ENCODE measurements at places on chromosomes 11 and 22. TPM values are rescaled to one million over a fixed set of nuclear protein-coding genes. Genes with fewer than 3 reads are reported as not detected.

The MMP8 gene
- total RNA-seq, result 0.37 TPM

The OR52H1 gene
- total RNA-seq, result not detected

DNA sequence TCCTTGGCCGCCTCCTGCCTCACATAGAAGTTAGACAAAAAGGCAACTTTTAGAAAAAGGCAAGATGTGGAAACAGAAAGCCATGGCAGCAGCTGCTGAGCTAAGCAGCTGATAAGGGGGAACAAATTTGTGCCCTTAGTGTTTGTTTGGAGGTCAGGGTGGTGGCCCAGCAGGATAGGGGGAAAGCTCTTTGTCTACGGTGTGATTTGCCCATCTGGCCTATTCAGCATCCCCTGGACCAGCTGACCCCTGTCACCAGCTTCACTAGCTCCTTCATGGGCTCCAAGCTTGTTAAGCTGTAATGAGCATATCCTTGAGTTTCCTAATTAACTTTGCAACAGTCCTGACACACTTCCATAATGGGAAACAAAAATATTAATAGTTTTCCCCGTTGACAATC, 5.9 kb upstream of the ME3 start:
- DNase-seq, result no peak
- no peaks in the 10 kb centered on the region for H3K36me3 ChIP-seq
- H3K4me1 ChIP-seq, result no peaks in the 10 kb centered on the region
- H3K27me3 ChIP-seq, result no peaks in the 10 kb centered on the region

The TRIM29 gene
- total RNA-seq, result 11.2 TPM

The PTPMT1 gene
- total RNA-seq, result 120 TPM

- H3K27me3 ChIP-seq, result no peaks in the 10 kb centered on the region
- H3K4me1 ChIP-seq, result no peaks in the 10 kb centered on the region
- no peak overlapping the region for H3K27ac ChIP-seq
- no peaks in the 10 kb centered on the region for H3K36me3 ChIP-seq
Observed at GRCh38 chr11:46725338-46726205, 6.6 kb downstream of the F2 start.

DNA sequence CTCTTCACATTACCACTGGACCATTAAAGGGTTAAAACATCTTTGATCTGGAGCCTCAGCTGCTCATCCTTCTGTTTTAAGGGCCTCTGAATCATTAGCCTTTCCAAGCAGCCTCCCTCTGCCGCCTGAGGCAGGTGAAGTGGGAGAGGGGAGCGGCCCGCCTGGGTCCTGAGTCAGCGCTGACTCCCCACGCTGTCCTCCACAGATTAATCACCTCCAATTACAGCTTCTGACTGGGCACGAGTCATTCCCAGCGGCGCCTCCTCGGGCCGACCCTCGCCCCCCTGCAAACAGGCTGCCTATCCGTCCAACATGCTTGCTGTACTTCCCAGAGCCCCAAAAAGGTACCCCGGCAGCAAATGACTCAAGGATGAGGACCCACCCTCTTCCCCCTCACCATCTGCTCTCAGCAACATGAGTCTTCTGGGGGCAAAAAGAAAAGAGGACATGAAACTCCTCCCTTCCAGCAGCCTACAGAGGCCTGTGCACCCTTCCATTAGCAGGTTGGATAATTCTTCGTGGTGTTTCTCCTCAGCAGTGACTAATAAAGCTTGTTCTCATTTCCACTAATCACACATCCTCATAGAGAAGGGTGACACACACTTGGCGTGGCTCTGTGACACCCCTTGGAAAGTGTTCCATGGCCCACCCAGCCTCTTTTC, 44.3 kb upstream of the JAM3 start:
- no peak overlapping the region for H3K27ac ChIP-seq
- peaks cover 14% of the 10 kb centered on the region for H3K27me3 ChIP-seq
- no peaks in the 10 kb centered on the region for H3K36me3 ChIP-seq
- DNase-seq, result no peak
- no peaks in the 10 kb centered on the region for H3K4me1 ChIP-seq

DNA sequence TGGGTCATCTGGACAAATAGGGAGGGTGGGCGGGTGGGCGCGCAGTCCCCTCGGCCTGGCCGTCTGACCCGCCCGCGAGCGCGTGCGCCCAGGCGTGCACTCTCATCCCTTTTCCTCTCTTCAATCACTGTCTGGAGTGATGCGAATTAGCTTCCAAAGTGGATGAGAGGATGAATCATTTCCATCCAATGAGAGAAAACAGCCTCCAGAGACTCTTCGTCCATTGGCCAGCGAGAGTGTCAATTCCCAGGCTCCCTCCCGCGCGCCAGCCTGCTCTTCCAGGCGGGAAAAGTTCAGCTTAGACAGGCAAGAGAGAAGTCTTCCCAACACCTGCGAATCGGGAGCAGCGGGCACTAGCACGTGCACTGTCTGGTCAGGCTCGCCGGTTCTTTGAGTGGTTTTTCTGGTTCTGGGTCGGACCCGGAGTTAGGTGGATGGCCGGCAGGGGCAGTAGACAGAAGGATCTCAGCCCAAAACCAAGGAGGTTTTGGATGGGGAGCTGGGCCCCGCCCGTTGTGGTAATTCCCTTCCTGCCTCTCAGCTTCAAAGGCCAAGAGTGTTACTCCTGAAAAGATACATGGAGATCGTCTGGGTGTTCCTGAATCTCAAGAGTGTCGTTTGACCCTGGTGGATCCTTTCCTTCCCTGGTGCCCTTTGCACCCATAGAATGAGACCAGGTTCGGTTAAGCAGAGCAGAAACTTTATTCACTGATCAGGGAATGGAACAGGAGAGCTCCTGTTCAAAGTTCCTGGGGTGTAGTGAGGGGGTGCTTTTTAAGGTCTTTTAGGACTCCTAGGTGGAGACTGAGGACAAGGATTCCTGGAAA, 33.4 kb upstream of the GLYATL1 start:
- peaks cover 5% of the 10 kb centered on the region for H3K4me1 ChIP-seq
- no peaks in the 10 kb centered on the region for H3K27me3 ChIP-seq
- H3K36me3 ChIP-seq, result no peaks in the 10 kb centered on the region
- peak; percentile 84 for DNase-seq

The ANO5 gene
- 7.3 TPM for total RNA-seq

DNA sequence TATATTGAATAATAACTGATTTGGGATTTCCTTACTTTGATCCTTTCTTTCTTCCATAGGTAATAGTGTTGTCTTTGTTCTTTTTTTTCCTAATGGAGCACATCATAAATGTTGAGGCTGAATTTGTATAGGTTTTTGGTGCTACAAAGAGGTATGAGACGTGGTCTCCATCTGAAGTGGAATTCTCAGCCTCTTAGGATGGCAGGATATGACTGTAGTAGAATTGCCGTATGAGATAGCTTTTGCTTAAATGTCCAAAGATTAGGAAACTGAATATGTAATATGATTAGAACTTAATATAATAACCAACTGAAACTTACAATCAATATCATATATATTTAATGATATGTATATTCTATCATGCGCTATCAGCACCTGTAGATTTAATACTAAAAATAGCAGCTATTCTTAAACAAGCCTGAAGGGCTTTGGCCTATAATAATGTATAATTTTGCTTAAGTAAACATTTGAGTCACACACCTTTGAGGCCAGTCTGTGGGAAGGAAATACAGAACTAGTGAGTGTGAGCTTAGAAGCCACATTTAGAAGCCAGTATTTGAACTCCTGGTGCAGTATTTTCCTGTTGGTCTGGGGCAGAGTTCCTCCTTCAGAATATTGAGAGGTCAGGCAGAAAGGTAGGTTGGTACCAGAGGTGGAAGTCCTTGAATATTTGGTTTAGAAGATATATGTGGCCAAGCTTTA, 62.6 kb downstream of the SWAP70 start:
- no peak overlapping the region for H3K4me3 ChIP-seq
- no peaks in the 10 kb centered on the region for H3K4me1 ChIP-seq
- no peaks in the 10 kb centered on the region for H3K27me3 ChIP-seq
- no peaks in the 10 kb centered on the region for H3K36me3 ChIP-seq
- DNase-seq, result peak; percentile 21

DNA sequence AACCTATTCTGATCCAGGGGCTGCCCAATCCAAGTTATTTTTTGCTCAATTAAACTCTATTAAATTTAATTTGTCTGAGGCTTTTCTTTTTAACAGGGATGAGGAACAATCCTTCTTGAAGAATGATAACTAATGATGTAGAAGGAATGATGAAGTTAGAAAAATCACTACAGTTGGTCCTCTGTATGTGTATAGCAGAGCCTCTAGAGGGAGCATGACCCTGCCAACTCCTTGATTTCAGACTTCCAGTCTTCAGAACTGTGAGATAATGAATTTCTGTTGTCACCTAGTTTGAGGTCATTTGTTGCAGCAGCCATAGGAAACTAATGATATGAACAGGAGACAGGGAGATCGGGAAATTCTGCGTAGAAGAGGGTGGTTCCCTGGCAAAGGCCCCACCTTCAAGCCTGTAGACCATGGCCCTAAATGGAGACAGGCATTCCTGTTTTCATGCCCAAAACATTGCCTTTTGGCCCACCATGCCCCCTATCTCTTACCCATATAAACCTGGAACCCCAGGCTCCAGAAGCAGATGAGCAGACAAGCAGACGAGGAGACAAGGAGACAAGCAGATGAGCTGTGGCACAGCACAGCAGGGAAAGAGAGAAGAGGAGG, 7.7 kb upstream of the QSER1 start:
- H3K4me3 ChIP-seq, result no peak overlapping the region
- no peaks in the 10 kb centered on the region for H3K36me3 ChIP-seq
- no peaks in the 10 kb centered on the region for H3K4me1 ChIP-seq
- no peak overlapping the region for H3K27ac ChIP-seq
- DNase-seq, result peak; percentile 42

GRCh38 chr11:17012712-17013547, 1.3 kb downstream of the PLEKHA7 start:
- H3K36me3 ChIP-seq, result no peaks in the 10 kb centered on the region
- H3K4me3 ChIP-seq, result peak overlapping the region; percentile 83
- peak overlapping the region; percentile 93 for H3K27ac ChIP-seq
- H3K27me3 ChIP-seq, result peaks cover 2% of the 10 kb centered on the region

Data from hepatocyte (in vitro differentiated cells).